ENCODE measurements at places on chromosomes 12 and 14. TPM values are rescaled to one million over a fixed set of nuclear protein-coding genes. Genes with fewer than 3 reads are reported as not detected.

The AQP6 gene
- total RNA-seq: not detected

The P2RX7 gene
- 4.6 TPM for total RNA-seq

The NANOG gene
- not detected for total RNA-seq

The FZD10 gene
- not detected for total RNA-seq

The SRSF9 gene
- 117 TPM for total RNA-seq

The PRH2 gene
- not detected for total RNA-seq

The GALNT9 gene
- total RNA-seq: 0.29 TPM

The LRFN5 gene
- total RNA-seq: 6.3 TPM

All from myometrial cell (primary cell).